ENCODE measurements at places on chromosomes 1 and 21. TPM values are rescaled to one million over a fixed set of nuclear protein-coding genes. Genes with fewer than 3 reads are reported as not detected.

Gene ELF3
- total RNA-seq, result 0.35 TPM

Gene S100A2
- 3.4 TPM for total RNA-seq

DNA sequence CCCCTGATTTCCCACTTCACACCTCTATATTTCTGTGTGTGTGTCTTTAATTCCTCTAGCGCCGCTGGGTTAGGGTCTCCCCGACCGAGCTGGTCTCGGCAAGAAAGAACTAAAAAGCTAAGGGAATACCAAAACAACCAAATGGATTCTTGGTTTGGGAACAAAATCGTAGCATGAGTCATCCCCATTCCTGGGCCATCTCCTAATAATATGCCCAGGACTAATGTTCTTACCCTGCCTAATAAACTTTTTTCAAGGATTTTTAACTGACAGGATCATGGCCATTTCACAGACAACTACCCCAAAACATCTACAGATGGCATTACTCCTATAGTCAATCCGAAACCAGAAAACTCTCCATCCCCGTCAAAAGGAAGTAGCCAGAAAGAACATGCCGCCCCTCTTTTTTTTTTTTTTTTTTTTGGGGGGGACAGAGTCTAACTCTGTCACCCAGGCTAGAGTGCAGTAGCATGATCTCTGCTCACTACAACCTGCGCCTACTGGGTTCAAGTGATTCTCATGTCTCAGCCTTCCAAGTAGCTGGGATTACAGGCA lies 4.1 kb upstream of the HPDL start:
- DNase-seq, result no peak

DNA sequence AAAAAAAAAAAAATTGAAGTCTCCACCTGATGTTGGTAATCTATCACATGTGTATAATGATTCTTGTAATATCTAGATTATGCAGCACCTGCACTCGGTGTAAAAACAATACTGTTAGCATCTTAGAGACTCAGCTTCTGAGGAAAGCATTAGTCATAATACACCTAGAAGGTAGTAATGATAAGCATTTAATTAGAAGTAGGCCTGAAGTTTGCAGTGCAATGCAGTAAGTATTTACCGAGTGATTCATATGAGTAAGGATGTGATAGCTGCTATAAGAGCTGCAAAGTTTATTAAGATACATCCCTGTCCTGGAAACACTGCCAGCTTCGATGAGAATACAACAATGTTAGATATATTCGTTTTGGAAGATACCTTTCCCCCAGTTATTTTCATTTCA lies 196.4 kb downstream of the GREM2 start:
- no peak for DNase-seq

- no peak for DNase-seq
Observed at GRCh38 chr1:182778862-182779261, 10.7 kb upstream of the NPL start.

Gene MRPL55
- total RNA-seq, result 49.4 TPM

GRCh38 chr1:213136190-213136917 lies 85.3 kb downstream of the RPS6KC1 start:
- DNase-seq, result no peak

Gene CRYBG2
- 0.22 TPM for total RNA-seq

GRCh38 chr1:183838221-183838620 lies 33.3 kb downstream of the RGL1 start:
- DNase-seq, result no peak

Gene ESRRG
- total RNA-seq, result 20.3 TPM

GRCh38 chr1:150613061-150613920 lies 16.1 kb downstream of the ENSA start:
- peak; percentile 88 for DNase-seq

GRCh38 chr1:150552911-150553289 lies 3.7 kb downstream of the ADAMTSL4 start:
- no peak for DNase-seq

GRCh38 chr1:19322481-19322880 lies 10.4 kb downstream of the SLC66A1 start:
- no peak for DNase-seq

DNA sequence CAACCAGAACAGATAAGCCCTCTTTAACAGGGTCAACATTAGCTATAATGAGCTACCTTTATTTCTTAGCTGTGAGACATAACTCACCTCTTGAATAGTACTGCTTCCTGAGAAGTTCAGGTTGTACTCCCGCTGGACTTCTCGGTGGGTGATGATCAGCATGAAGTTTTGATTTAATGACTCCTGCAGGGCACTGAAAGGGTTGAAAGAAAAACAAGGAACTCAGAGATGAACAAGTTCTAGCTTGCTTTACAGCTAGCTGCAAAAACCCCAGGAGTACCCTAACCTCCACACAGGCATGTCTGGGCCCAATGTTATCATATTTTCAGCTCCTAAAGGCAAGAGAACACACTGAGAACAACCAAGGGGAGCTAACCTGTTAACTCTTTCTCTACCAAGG lies 254.4 kb downstream of the FAF1 start:
- DNase-seq, result no peak

GRCh38 chr1:4107291-4107690 lies 207.2 kb upstream of the C1orf174 start:
- no peak for DNase-seq

GRCh38 chr1:165717918-165718515 lies 19.7 kb upstream of the ALDH9A1 start:
- DNase-seq, result peak; percentile 73

Gene RGSL1
- not detected for total RNA-seq

DNA sequence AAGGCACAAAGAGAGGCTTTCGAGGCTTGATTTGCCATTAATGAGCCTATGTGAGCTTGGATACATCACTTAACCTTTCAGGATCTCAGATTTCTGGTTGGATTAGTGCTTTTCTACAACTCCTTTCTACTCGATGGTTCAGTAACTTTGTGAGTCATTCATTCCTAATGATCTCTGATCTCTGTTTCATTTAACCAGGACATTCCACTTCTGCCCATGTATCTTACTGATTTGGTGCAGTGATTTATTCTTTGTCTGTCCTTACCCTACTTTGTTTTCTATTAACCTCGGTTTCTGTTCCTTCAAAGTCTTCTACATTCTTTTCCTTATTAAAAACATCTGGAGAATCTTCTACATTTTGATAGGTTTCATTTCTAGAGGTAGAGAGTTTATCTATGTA lies 94.6 kb upstream of the ZBTB18 start:
- no peak for DNase-seq

GRCh38 chr1:241442686-241443085 lies 76.9 kb downstream of the FH start:
- DNase-seq, result no peak

- DNase-seq, result no peak
Observed at GRCh38 chr1:46596846-46597245, 7.2 kb downstream of the MKNK1 start.

Gene HMGN2
- 478 TPM for total RNA-seq

Gene SMCP
- not detected for total RNA-seq

DNA sequence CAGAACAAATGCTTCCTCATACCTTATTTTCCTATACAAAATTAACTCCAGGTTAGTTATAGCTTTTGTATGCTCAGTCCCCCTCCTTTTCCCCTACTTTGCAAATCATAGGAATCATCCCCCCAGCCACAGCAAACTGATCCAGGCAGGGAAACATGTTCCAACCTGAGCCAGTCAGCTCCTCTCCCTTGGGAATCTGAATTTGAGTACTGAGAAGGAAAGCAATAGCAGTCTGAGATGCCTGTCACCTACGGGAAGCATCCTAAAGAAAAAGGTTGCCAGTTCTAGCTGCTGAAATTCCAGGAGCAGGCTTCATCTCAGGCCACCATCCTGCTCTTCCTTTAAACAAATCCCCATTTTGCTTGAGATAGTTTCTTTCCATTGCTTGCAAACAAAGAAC lies 6.9 kb downstream of the ADSS2 start:
- DNase-seq, result no peak

GRCh38 chr1:32702599-32703478 lies at the start of gene SYNC:
Gene SYNC, minus strand, starts transcription at chr1:32702770. Its CDS starts 110 bp downstream, at chr1:32702660.
- DNase-seq, result peak; percentile 83

DNA sequence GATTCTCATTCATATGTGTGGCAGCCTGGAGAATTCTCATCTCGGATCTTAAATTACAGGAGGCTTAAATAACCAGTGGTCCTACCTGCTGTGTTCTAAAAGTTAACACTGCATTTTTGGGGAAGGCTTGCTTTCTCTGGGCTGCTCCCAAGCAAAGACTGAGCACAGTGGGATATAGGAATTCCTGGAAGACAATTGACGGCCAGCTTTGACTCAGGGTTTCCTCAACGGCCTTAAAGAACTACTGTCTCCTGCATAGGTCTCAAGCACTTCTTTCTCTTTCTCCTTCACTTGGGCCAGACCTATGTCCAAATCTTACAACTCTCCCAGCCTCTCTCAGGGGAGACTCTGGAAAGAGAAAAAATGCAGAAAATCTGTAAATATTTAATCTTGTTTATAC lies 1.0 kb upstream of the KRTAP13-3 start:
- DNase-seq, result peak; percentile 7

Gene LCE1F
- not detected for total RNA-seq
